ENCODE measurements at places on chromosomes 5 and 9.

- ATAC-seq: no peak
These were observed 135.2 kb upstream of the CLINT1 start for GRCh38 chr5:157993986-157994691.

- ATAC-seq: peak; percentile 68
These were observed 33.8 kb upstream of the ANXA2R start for GRCh38 chr5:43073597-43074546.

DNA sequence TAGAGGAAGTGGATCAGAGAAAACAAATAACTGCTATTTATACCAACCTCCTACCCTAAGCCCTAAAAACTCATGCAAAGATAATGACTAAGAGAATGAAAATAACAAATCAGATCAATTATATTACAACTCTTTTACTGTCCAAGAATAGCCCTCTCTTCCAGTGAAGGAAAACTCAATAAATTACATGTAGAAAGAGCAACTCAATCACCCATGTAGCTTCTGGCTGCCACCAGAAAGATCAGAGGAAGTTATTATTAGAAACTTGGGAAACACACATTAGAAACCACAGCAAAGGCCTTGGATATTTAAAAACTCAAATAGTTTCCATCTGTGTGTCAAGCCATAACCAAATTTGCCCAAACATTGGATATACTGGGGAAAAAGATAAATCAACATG, 134.0 kb upstream of the TARS1 start:
- no peak for ATAC-seq

- no peak for ATAC-seq
These were observed 99.0 kb upstream of the GNA14 start for GRCh38 chr9:77747163-77747562.

GRCh38 chr5:38719403-38719802, 126.4 kb upstream of the OSMR start:
- ATAC-seq: no peak

DNA sequence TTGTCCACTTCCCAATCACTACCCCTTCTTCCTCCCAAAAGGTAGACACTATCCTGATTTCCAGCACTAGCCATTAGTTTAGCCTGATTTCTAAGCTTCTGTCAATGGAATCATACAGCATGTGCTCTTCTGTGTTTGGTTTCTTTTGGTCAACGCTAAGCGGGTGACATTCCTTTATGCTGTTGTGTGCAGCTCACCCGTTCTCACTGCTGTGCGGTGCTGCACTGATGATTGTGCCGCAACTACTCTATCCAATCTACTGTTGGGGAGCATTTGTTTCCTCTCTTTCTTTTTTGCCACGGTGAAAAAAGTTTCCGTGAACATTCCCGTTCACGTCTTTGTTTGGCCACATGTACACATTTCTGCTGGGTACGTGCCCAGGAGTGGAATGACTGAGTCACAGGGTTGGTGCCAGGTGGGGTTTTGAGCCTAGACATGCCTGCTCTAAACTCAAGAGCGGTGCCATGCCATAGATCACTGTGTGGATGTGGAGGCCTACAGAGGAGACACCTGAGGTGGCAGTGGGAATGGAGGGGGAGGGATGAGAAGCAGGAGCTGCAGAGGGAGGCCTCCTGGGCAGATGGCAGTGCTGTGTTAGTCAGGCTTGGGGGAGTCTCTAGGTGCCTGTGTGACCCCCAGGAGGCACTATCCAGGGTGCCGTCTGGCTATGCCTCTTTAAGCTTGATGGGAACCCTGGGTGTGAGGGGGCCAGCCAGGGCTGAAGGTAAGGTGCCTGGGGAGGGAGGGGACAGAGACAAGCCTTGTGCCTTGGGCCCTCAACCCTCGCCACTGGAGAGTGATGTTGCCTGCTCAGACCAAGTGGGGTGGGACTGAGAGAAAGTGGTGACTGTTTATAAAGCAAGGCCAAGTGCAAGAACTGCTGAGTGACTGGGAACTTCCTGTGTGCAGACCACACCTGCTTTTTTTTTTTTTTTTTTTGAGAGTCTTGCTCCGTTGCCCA, 11.4 kb upstream of the ANKRD33B start:
- ATAC-seq: peak; percentile 76

DNA sequence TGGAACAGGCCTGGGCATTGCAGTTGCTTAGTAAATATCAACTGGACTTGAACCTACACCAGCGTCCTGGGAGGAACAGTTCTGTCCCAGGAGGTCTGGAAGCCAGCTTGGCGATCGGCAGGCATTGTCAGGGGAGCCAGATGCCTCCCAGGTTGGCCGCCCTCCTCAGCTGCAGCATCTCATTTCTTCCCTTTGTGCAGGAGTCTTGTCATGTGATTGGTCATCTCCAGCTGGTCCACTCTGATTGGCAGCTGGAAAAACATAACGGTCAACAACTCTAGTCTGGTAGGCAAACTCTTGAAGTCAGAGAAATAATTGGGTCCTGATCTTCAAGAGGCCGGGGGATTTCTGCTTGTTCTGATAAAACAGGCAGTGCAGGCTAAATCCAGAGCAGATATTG, 29.6 kb upstream of the NCS1 start:
- no peak for ATAC-seq

DNA sequence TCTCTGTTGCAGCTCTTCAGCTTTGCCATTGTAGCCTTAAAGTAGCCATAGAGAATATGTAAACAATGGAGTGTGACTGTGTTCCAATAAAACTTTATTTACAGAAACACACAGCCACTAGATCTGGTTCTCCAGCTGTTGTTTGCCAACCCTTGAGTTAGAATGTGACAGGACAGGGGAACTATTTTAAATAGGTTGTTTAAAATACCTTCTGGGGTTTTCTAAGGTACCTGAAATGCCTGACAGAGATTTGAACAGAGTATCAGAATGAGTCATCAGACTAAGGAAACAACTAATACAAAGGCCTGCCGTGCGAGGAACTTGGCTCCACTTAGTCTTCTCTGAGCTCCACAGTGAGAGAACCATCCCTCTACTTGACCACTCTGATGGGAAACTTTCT, 85.4 kb downstream of the HSD17B4 start:
- peak; percentile 88 for ATAC-seq

- ATAC-seq: peak; percentile 44
These were observed 142.6 kb downstream of the SAXO1 start for GRCh38 chr9:18890372-18890771.

DNA sequence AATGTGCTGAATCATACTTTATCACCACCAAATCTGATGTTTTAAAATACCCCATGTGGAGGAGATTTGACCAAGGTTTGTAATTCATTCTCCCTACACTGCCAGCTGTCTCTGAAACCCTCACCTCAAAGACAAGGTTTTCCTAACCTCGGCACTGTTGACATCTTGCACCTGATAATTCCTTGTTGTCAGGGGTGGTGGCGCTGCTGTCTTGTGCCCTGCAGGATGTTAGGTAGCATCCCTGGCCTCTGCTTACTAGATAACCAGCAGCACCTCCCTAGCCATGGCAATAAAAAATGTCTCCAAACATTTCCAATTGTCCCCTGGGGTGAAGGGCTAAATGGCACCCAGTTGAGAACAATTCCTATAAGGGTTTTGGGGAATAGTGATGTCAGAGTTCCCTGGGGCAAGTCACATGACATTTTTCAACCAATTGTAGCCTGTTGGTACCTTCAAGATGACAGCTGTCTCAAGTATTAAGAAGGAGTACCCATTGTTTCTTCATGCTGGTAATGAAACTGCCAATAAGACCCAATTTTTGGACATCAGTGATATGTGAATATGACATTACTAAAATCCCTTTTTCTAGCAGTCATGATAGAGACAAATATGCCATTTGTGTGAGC, 160.6 kb upstream of the PLCXD3 start:
- ATAC-seq: no peak

GRCh38 chr5:150067405-150067960, 18.9 kb downstream of the CSF1R start:
- no peak for ATAC-seq

DNA sequence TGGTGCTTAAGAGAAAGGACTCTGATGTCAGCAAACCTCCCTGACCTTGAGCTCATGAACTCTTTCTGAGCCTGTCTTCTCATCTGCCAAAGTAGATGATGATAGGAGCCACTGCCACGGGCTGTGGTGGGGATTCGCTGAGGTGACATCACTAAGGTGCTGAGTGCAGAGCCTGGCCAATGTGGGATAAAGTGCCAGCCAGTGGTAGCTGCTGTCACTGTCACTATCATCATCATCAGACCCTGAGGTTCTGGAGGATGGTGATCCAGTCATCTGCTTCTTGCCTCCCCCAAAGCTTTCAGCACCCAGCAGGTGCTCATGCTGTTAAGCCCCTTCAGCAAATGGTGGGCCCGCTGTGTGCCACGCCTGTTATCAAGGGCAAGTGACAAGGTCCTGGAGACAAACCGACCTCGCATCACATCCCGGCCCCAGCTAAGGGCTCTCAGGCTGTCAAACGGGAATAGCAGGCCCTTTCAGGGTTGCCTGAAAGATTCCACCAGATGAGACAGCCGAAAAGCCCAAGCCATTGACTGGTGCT, 6.4 kb downstream of the FPGS start:
- no peak for ATAC-seq

DNA sequence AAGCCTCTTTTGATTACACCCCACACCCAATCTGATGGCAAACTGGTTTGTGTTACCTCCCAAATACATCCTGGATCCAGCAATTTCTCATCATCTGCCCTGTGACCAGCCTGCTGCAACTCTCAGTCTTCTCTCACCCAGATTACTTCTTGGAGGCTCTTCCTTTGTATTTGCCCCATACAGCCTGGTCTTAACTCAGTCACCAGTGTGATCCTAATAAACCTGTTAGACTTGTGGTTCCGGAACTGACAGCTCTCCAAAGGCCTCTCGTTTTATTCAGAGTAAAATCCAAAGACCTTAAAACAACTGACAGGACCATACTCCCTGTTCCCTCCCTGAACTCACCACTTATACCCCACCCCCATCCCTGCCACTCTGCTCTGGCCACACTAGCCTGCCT, 228.2 kb upstream of the PAPPA start:
- ATAC-seq: peak; percentile 95

- no peak for ATAC-seq
These were observed 93.1 kb downstream of the JAKMIP2 start for GRCh38 chr5:147689426-147689825.

- ATAC-seq: no peak
These were observed 133.2 kb upstream of the IRX4 start for GRCh38 chr5:2015961-2016360.

DNA sequence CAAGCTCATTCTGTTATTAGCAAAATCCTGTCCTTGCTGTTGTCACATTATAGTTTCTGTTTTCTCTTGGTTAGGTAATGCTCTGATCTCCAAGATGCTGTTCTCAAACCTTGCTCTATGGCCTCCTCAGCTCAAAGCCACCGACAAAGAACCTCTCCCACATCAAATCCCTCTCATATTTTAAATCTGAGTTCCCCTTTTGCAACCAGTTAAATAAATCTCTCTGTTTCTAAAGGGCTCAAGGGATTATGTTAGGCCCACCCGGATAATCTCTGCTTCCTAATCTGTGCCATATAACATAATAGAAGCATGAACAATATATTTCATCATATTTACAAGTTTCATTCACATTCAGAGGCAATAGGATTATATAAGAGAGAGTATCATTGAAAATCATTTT, 286.0 kb downstream of the CYLC2 start:
- ATAC-seq: no peak

DNA sequence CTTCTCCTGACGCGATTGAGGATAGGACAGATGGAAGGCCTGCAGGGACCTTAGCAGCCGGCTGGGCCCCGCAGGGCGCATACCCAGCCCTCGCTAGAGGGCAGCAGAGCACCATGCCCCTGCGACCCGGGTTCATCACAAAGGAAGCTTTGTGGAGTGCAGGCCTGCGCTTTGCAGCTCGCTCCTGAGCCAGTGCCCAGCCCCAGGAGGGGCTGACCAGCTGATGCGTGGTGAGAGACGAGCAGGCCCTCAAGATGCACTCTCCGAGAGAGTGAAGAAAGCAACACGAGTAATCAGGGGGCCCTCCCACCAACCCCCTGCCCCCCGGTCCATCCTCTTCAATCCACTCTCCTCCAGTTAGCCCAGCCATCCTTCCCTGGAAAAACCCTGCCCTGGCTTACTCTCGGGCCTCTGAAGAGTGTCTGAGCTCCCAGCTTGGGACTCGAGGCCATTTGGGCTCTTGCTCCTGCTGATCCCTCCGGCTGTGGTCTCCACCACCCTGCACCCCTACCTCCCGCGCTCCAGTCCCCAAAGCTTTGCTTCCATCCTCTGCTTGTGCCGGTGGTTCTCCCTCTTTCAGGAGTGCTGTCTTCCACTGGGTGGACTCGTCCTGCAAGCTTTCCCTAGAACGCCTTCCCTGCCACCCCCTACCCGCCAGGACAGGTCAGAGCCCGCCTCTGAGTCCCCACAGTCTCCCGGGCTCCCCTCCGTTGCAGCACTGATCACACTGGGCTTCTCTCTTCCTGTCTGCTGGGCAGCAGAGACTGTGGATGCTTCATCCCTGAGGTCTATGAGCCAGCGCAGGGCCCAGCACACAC, 9.1 kb upstream of the KIF12 start:
- peak; percentile 98 for ATAC-seq

- ATAC-seq: no peak
These were observed 144.5 kb upstream of the SEMA6A start for GRCh38 chr5:116719106-116719505.

Data from esophagus mucosa (tissue), 1 donor.